Fibroblast of lung (primary cell): ENCODE measurements at places on chromosomes 11 and 22. TPM values are rescaled to one million over a fixed set of nuclear protein-coding genes. Genes with fewer than 3 reads are reported as not detected.

GRCh38 chr22:27885977-27886842 is 32.8 kb downstream of the PITPNB start:
- peak; percentile 90 for DNase-seq

LRRC56 gene
- total RNA-seq, result 0.77 and 1.3 TPM in 2 replicates

FOLR1 gene
- total RNA-seq, result not detected in 2 replicates

DNA sequence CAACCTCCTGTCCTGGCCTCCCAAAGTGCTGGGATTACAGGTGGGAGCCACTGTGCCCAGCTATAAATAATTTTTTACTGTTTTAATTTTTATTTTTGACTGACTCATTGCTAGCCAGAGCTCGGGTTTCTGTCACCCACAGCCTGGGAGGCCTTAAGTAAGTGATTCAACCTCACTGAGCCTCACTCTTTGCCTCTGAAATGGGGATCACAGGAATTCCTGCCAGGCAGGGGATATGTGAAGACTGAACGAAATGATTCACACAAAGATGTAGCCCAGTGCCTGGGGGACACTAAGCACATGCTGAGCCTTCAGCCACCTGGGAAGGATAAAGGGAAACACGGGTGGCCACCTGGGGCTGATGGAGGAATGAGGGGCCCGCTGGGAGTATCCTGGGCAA is 3.8 kb upstream of the LRRC74B start:
- DNase-seq, result peak; percentile 34

DNA sequence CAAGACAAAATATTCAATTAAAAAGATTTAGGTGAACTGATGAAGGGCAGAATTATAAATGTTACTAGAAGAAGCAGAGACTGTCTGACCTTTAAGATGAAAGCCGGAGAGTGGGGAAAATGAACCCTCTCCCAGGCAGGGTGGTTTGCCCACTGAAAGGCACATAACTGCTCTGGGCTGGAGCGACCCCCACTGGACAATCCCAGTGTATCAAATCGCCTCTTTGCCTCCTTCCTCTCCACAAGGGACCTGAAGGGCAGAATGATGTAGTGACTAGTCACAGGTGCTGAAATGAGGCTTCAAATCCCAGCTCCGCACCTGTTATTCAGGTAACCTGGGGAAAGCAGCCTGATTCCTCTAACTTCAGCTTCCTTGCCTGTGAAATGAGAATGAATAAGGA is 69.0 kb downstream of the EFCAB6 start:
- DNase-seq, result no peak

HEPN1 gene
- total RNA-seq, result not detected in 2 replicates

GGTLC3 gene
- not detected in 2 replicates for total RNA-seq

OR52A1 gene
- not detected in 2 replicates for total RNA-seq

- DNase-seq, result no peak
Observed at GRCh38 chr22:22943521-22944267, 56.1 kb downstream of the IGLL5 start.

OR8D4 gene
- total RNA-seq, result not detected in 2 replicates

DNA sequence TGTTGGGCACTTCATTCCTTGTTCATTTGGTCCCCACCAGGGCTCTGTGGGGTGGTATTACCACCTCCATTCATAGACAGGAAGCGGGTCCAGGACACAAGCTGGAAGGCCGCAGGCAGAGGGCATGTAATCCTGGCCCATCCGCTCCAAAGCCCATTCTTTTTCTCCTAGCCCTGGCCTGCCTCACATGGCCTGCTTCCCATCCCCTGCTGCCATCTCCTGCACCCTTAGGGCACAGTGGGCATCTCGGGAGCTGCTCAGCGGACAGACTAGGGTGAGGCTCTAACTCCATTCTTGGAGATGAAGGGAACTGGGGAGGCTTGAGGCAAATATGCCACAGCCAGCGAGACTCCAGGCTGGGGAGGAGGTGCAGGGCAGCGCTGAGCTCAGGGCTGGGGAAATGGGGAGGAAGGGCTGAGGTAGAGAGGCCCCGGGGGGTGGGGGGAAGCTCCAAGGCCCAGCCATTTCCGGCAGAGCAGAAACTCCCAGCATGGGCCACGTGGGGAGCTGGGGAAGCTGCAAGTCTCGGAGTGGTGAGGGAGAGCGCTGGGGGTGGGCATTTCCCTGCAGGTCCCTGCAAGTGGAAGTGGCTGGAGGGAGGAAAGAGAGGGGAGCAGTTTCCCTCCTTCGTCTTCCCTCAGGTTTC is 14.3 kb upstream of the BCL9L start:
- DNase-seq, result no peak
